ENCODE measurements at places on chromosomes 4 and X.

GRCh38 chr4:23567338-23567737 lies 322.5 kb downstream of the PPARGC1A start:
- no peak for DNase-seq

DNA sequence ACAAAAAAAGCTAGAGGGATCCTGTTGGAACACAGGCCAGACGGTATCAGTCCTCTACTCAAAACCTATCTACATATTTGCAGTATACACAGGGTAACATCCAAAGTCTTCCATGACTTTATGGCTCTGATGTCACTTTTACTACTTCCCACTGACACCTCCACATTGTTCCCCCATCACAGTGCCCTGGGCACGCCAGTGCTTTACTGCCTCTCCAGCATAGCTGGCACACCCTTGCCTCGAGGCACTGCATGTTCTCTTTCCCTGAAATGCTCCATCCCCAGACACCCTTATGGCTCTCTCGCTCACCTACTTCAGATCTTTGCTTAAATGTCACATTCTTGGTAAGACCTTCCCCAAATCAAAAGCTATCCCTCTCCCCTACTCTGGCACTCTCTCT lies 6.3 kb upstream of the ATP10D start:
- no peak for DNase-seq

DNA sequence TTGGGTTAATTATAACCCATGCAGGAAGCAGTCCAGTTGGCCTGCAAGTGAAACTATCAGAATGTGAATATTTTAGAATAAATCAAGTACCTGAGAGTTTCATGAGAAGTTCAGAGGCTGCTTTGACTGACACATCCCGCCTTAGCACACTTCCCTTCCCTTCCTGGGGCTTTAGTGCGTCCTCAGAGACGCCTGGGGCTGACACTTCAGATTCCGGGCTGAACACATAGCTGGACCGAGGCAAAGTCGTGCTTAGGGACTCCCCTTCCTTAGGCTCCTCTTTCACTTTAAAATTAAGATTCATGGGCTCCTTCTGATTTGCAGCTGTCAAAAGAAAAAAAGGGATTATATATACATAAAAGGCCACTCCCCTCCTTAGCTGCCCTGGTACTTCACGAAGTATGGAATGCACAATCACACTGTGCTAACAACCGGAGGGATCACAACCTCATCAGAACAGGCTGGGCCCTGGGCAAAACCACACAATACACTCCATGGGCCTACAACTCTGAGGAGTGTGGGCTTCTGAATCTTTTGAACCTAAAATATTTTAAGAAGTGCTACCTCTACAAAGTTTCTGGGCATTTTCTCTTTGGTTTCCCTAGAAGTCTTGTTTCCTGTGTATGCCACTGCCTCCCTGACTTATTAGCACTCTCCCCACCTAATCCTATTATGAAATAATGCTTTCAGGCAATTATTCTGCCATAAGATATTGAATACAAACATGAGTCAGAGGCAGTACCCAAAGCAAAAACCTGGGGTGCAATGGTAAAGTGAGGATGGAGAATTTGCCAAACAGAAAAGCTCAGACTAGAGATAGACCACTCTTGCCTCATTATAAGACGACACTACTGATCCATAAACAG lies 68.2 kb downstream of the ZNF827 start:
- no peak for DNase-seq

DNA sequence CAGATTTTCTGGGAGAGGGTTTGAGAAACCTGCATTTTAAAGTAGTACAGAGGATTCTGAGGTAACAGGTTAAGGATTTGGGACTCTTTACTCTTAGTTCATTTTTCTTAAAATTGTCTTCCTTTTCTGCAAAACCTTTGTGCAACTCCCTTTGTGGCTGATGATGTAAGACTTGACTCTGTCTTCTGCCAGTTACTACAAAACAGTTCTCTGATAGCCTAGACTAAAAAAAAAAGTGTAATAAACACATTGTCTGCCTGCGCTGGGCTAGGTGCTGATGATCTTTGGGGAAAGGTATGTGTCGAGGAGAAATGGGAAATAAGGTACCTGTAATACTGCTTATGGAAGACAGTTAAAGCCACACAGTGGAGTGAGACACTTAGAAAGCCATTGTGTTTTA lies 28.7 kb downstream of the IL13RA1 start:
- no peak for DNase-seq

GRCh38 chrX:136574548-136574947 lies 42.5 kb downstream of the VGLL1 start:
- no peak for DNase-seq
